ENCODE measurements at places on chromosomes 16 and 17.

- no peak for DNase-seq
Observed at GRCh38 chr17:28386391-28386790, 14.9 kb downstream of the SARM1 start.

- peak; percentile 81 for DNase-seq
Observed at GRCh38 chr16:68074850-68075555, 10.2 kb upstream of the NFATC3 start.

DNA sequence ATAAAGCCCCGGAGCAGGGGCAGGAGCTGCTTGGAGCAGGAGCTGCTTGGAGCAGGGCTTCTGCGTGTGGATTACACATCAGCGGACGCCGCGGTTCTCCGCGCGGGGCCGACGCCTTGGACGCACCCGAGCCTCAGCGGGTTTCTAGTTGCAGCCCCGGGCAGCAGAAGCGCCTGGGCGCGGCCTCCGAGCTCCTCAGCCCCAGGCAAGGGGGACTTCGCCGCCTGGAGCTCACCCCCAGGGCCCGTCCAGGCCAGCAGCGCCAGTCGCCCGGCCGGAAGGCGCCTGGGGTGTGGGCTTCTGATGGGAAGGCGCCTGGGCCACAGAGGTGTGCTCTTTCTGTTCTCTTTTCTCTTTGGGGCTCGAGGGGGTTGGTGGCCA is 6.3 kb downstream of the FOXF1 start:
- DNase-seq = no peak

GRCh38 chr16:66620429-66620795 is 15.9 kb downstream of the CMTM3 start:
- DNase-seq = no peak

DNA sequence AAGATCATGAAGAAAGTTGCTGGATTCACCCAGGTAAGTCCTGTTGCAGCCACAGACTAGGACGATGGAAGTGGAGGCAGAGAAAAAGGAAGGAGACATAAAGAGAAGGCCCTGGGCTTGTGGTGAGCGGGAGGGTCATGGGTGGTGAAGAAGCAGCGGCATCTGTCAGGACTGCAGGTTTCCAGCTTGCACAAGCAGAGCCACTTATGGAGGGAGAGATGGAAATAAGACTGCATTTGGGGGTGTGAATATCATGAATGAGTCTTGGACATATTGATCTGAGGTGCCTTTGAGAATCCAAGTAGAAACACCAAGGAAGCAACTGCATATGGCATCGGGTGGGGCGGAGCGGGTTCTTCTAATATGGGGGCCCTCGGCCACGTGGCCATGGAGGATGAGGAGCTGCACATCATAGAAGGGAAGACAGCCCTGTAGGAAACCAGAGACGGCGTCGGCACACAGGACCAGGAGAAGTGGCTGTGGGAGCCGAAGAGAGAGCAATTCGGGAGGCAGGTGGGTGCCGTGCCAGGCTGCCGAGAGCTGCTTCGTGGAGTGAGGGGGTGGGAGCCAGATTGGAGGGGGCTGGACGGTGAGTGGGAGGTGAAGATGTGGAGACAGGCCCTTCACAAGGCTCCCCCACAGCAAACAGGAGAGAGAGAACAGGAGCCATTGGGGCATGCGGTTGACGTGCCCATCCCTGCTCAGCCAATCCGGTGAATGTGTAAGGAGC is 243.5 kb downstream of the GSG1L start:
- DNase-seq = no peak

DNA sequence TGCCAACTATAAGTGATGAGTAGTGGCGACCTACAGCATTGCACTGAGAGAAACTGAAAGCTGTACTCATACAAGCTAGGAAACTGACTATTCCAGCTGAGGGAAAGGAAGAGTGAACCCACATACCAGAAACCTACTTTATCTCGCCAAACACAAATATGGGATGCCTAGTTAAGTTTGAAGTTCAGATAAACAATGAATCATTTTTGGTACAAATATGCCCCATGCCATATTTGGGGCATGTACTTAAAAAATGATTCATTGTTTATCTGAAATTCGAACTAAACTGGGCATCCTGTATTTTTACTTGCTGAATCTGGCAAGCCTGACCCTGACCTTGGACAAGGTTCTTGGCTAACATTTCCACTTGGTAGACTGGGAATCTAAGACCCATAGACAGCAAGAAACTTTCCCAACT is 527.8 kb upstream of the PSMD7 start:
- no peak for DNase-seq

- no peak for DNase-seq
Observed at GRCh38 chr16:31185339-31185738, 5.4 kb downstream of the FUS start.

- no peak for DNase-seq
Observed at GRCh38 chr17:55931446-55931845, 180.6 kb downstream of the PCTP start.

DNA sequence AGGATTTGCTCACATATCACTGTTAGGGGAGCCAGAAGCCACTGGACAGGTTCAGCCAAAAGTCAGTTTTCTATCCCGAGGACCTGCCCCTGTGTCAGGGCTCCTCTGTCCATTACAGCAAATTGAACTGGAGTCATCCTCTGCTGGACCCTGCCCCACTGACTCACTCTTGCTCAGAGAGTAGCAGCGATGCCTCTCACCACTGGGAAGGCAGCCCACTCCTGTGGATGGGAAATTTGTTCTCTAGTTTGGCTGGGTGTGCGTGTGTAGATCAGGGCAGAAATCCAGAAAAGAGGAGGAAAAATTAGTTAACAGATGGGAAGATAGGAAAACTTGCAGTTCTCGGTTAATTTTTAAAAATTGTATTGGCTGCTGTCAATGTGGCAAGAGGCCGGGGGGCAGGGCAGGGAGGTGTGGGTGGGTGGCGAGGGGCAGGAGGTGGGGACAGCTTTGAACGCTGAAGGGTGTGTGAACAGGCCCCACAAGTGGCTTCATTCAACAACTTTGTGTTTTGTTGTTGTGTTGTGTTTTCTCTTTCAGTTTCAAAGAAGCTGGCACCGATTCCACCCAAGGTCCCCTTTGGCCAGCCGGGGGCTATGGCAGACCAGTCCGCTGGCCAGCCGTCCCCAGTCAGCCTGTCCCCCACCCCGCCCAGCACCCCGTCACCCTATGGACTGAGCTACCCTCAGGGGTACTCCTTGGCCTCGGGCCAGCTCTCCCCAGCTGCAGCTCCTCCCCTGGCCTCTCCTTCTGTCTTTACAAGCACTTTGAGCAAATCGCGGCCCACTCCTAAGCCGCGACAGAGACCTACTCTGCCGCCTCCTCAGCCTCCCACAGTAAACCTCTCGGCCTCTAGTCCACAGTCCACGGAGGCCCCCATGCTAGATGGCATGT is 33.6 kb downstream of the ELAC2 start:
- peak; percentile 92 for DNase-seq

- no peak for DNase-seq
Observed at GRCh38 chr17:15381707-15382106, 40.3 kb upstream of the TEKT3 start.

DNA sequence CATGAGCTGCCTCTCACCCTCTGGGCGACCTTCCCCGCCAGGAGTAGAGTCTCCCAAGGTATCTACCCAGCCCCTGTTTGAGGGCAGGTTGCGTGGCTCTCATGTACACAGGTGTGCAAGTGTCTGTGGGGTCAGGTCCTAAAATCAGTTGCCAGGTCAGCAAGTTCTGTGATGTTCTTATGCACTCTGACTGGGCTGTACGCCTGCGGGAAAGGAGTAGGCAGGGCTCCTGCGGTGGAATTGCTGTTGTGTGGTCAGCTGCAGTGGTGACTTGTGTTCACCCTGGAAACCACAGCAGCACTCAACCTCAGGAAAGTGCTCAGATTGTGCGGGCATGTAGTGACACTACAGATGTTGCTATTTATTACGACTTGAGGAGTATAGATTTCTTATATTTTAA is 19.4 kb downstream of the NARF start:
- DNase-seq = no peak

GRCh38 chr17:50060951-50061712 is 5.2 kb downstream of the ITGA3 start:
- DNase-seq = no peak

DNA sequence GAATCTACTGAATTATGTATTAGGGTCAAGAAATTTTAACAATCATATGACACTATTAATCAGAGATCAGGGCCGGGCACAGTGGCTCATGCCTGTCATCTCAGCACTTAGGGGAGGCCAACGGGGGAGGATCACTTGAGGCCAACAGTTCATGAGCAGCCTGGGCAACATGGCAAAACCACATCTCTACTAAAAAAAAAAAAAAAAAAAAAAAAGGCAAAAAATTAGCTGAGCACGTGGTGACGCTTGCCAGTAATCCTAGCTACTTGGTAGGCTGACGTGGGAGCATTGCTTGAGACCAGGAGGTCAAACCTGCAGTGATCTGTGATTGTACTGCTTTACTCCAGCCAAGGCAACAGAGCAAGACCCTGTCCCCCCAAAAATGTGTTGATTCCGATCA is 52.5 kb upstream of the CLEC3A start:
- no peak for DNase-seq

DNA sequence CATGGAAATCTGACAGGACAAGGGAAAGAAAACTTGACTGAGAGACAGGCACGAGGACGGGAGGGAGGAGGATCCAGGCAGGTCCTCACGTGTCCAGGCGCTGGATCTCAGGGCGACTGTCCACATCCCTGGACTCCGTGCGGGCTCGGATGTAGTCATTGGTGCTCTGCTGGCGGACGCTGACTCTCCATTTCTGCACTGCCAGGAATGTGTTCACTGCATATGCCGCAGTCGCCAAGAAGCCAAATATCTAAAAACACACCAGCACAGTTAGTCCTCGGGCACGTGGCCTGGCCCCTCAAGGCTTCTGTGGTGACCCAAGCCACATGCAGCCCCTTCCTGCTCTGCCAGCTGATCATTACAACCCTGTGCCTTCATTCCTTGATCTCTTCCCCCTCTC is 17.5 kb downstream of the CMTM3 start:
- no peak for DNase-seq

DNA sequence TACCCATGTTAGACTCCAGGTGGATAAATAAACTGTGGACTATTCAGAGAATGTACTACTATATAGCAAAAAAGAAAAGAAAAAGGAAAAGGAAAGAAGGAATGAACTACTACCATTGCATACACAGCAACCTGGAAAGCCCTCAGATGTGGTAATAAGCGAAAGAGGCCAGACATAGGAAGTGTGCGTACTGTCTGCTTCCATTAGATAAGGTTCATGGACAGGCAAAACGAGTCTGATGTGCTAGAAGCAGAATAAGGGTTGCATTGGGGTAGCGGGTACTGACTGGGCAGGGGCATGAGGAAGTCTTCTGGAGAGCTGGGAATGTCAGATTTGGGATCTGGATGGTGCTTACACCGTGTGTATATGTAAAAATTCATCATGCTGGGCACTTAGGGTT is 21.8 kb downstream of the CLEC16A start:
- DNase-seq = no peak

DNA sequence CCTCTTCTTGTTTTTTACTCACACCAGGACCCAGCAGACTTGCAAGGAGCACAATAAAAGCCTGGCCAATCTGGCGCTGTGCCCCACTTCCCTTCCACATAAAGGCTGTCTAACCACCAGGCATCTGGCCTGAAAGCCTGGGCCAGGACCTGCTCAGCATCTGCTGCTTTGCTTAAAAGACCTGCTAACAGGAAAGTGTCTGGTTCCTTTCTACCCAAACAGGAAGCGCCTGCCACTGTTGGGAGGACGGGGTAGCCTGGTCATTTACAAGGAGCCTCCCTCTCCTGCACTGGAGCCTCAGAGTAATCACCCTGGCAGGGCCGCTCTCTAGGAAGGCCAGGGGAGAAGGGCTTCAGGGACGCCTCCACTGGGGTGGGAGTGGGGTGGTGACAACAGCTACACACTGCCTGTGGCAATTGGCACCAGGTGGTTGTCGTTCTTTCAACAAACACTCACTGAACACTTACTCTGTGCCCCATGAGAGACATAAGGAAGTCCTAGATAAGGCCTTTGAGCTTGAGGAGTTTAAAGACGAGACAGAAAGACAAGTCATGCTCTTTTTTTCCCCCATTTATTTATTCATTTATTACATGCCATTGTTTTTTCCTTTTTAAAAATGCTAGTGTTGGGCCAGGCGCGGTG is 6.3 kb upstream of the MMP28 start:
- DNase-seq = no peak

GRCh38 chr17:65457635-65458257 is 103.7 kb downstream of the AXIN2 start:
- DNase-seq = no peak

DNA sequence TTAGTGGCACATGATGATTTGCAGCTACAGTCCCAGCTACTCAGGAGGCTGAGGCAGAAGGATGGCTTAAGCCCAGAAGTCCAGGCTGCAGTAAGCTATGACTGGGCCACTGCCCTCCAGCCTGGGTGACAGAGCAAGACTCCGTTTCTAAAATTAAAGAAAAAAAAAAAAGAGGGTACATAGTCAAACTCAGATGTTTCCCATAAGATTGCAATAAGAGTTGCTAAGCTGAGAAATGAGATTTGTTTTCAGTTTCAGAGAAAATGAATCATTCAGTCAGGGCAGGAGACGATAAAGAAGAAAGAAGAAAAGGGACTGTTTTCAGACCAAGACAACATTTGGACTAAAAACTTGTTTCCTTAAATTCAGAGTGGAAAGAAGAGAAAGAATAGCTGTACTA is 30.2 kb upstream of the PHLPP2 start:
- DNase-seq = no peak

DNA sequence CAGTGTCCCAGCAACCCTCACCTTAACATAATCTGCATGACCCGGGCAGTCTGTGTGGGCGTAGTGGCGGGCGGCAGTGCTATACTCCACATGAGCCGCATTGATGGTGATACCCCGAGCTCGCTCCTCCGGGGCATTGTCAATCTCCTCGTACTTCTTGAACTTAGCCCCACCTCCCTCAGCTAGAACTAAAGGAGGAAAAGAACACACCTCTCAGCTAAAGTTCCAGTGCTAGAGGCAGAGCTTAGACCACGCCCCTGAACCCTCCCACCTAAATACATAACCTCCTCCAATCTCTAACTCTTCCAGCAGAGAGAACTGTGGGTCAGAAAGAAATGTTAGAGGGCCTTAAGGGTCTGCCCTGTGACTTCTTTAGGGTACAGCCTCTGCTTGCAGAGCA is 855 bp downstream of the TUFM start:
- no peak for DNase-seq

DNA sequence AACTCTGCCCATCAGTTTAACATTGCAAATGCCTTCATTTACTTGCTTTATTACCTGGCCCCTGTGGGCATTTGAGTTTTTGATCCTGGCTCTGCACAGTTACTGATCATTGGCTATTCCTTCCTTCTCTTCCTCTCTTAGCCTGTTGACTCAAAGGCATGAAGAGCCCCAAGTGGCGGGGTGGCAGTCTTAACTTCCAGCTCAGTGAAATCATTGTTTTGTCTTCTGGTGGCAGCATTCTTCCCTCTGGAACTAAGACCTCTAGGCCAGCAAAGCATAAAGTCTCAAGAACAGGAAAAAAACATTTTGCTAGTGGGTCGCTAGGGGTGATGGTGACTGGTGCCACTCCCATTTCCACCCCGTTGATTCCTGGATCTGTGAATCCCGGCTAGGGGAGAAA is 52.3 kb upstream of the MRTFB start:
- DNase-seq = no peak

GRCh38 chr17:13874817-13875216 is 194.5 kb upstream of the COX10 start:
- DNase-seq = no peak

- no peak for DNase-seq
Observed at GRCh38 chr17:14756479-14756878, 455.6 kb downstream of the HS3ST3B1 start.

GRCh38 chr16:77833921-77834634 is 45.7 kb downstream of the VAT1L start:
- DNase-seq = no peak

GRCh38 chr16:29726845-29727377 is 18.9 kb downstream of the C16orf54 start:
- DNase-seq = no peak

- DNase-seq = no peak
Observed at GRCh38 chr17:74635418-74635817, 11.9 kb upstream of the CD300E start.

Data from vagina (tissue), 2 donors.